Liver (tissue), 10 donors: ENCODE measurements at places on chromosomes 4 and X.

DNA sequence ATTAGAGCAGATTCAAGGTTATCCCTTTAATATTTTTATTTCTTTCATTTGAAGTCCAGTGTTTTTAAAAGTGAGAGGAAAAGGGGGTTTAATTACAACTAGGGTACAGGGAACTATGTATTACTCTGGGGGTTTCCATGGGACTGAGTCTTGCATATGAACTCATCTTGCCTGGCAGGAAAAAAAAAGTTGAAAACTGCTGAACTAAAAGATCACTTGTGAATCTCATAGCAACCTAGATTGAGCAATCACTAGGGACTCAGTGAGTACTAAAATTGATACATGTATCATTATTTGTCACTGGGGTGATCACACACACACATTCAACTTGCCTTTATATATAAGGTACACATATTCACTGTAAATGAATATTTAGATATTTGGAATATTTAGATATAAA, 180.7 kb upstream of the SFRP2 start:
- DNase-seq = no peak

- DNase-seq = no peak
Observed at GRCh38 chr4:70667740-70668535, 1.6 kb upstream of the JCHAIN start.

DNA sequence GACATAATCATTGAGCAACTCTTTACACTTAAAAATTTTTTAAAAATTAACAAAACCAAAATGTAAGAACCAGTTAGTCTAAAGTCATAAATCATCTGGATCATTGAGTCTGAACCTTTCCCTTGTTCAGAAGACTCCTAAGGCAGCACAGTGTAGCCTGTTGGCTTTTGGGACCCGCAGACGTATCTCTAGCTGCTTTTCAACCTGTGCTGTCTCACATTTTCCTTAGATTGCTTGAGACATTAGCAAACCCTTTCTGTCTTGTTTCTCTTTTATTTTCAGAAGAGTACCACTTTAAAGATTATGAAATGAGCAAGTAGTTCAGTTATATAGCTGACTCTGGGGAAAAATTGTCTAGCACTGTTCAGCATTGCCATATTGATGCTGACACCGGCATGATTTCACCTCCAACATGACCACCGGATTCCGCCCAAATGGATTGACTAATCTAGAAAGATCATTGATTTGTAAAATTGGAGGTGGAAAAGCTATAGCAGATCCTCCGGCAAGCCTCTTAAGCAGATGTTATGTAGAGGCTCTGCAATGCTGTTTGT, 8.9 kb downstream of the TCEANC start:
- no peak for DNase-seq

- no peak for DNase-seq
Observed at GRCh38 chrX:103586659-103587058, 1.3 kb downstream of the TCEAL4 start.

- no peak for DNase-seq
Observed at GRCh38 chr4:47669946-47670345, 167.9 kb downstream of the CORIN start.

- DNase-seq = no peak
Observed at GRCh38 chr4:45353161-45353560, 626.8 kb upstream of the GNPDA2 start.

DNA sequence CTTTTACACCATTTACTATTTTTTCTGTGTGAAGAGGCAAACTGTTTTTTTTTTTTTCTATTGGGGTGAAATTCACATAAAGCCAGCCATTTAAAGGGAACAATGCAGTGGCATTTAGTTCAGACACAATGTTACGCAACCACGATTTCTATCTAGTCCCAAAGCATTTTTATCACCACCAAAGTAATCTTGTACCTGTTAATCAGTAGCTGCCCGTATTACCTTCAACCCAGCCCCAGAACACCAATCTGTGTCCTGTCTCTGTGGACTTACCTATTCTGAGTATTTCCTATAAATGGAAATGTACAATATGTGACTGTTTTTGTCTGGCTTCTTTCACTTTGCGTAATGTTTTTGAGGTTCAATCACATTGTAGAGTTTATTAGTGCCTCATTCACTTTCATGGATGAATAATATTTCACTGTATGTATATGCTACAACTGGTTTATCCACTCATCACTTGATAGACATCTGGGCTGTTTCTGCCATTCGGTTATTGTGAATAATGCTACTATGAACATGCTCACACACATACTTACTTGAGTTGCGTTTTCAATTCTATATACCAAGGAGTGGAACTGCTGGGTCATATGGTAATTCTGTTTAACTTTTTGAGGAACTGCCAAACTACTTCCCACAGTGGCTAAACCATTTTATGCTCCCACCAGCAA, 116.2 kb downstream of the CDS1 start:
- DNase-seq = no peak

DNA sequence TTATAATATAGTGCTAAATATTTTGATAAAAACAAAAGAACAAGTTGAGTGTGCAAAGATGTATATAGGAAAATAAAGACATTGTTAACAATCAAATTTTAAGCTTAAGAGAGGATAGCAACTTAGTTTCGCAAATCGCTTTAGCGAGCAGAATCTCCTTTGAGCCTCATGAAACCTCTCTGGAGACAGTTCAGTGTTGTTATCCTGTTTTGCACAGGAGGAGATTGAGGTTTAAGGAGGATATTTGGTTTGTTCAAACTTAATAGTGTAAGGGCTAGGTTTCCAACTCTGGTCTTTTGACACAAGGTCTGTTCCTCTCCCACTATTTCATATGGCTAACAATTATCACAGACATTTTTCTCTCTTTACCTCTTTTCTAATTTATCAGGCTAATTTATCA, 1848.5 kb upstream of the TENM3 start:
- no peak for DNase-seq

GRCh38 chrX:133868682-133869081, 116.7 kb downstream of the GPC3 start:
- DNase-seq = no peak

- DNase-seq = no peak
Observed at GRCh38 chr4:1802720-1803522, 9.8 kb downstream of the FGFR3 start.

DNA sequence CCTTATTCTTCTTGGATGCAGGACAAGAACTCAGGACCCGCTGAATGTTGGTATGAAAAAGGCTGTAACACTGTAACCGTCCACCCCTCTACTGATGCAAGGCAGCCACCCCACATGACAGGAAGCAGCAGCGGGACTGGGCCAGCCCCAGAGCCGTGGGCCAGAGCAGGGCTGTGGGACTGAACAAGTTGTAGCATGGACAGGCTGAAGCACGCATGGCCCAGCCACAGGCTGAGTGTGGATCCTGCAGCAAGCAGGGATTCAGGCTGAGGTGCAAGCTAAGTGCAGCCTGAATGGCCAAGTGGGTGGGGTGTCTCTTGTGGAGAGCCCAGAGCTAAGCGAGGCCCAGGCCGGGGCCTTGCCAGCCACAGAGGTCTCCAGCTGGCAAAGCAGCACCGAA, 632.2 kb downstream of the SPOCK3 start:
- DNase-seq = no peak

DNA sequence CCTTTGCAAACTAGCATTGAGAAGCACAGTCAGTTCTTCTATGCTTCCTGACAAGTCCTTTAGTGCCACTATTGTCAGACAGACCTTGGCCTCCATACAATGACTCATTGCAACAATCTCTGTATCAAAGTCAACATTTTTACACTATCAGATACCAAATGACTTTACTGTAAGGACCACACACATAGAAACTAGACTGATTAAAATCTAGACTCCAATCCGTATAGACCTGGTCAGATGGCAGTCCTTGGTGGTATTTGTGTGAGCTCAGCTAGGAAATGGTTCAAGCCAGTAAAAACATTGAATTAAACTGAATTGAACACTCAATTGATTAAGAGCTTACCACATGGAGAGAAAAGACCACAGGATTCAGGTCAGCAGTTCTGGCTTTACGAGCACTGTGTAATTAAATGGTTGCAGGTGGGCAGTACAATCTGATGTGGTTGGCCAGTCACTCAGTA, 549.8 kb upstream of the LCORL start:
- no peak for DNase-seq

- no peak for DNase-seq
Observed at GRCh38 chr4:13371048-13371447, 113.1 kb downstream of the RAB28 start.
